Temporal lobe (tissue), 4 donors: ENCODE measurements at places on chromosomes 4 and X. TPM values are rescaled to one million over a fixed set of nuclear protein-coding genes. Genes with fewer than 3 reads are reported as not detected.

The WDR17 gene
- 42.8 TPM for total RNA-seq

The EVC2 gene
- total RNA-seq: 1.2 TPM

The BMP15 gene
- total RNA-seq: not detected

The UGT2A3 gene
- total RNA-seq: not detected

The NRK gene
- total RNA-seq: 0.25 TPM

The SLC16A2 gene
- 16.2 TPM for total RNA-seq

The ESX1 gene
- total RNA-seq: not detected

The KLF3 gene
- 25.3 TPM for total RNA-seq

The HPSE gene
- 0.49 TPM for total RNA-seq

The NXF2B gene
- not detected for total RNA-seq

The MAGEA9B gene
- total RNA-seq: under 0.01 TPM
